A673 (cell line): ENCODE measurements at places on chromosomes 7 and 10. TPM values are rescaled to one million over a fixed set of nuclear protein-coding genes. Genes with fewer than 3 reads are reported as not detected.

DNA sequence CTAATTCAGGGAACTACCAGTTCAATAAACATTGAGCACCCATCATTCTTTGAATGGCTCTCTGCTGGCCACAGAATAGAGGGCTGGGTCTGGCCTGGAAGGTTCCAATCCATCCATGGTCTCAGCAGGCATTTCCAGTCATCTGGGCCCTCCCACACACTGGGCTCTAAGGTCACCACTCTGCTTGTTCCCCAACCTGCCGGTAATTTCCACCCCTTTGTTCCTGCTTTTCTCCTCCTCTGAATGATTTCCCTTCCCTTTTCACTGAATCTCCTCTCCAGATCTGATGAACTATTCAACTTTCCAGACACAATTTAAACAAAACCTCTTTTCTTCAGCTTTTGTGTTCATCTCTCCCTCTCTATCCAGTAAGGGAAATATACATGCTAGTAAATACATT, 2.6 kb downstream of the BZW2 start:
- DNase-seq = no peak

DNA sequence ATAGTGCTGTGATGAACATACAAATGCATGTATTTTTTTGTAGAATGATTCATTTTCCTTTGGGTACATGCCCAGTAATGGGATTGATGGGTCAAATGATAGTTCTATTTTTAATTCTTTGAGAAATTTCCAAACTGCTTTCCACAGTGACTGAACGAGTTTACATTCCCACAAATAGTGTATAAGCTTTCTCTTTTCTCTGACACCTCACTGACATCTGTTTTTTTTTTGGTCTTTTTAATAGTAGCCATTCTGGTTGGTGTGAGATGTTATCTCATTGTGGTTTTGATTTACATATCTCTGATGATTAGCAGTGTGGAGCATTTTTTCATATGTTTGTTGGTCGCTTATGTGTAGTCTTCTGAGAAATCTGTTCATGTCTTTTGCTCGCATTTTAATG, 195.0 kb upstream of the AGK start:
- DNase-seq = no peak

- no peak for DNase-seq
Measured at GRCh38 chr10:22305721-22306120, 10.5 kb upstream of the COMMD3 start.

DNA sequence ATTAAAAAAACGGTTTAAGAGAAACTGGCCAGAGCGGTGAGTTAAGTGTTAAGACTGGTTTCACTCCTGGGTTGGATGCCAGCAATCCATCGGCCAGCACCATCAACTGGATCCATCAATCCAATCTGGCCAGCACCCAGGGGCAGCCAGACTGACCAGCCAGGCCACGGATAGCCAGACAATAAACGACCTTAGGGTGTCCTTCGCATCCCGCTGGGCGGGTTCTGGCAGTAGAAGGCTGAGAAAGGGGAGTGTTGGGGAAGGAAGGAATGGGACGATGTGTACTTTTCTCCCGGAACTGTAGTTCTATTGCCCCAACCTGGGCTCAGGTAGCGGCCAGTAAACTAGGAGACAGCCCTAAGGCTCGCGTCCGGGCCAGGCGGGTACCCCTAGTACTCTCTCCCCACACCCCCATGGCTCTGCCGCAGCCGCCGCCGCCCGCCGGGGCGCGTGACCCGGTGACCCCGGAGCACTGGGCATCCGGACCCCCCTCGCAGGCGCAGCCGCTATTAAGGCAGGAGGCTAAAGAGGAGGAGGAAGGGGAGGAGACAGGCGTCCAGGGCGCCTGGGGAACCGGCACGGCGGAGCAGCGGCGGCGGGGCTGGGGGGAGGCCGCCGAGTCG, at the start of gene CASD1:
Gene CASD1 (plus strand): TSS at position 546 of the 623 bp plus-strand sequence. CDS start 276 bp downstream, outside the sequence.
- DNase-seq = no peak

GRCh38 chr10:63896992-63897391, 375.8 kb downstream of the REEP3 start:
- DNase-seq = no peak

GRCh38 chr10:13969118-13969791, 361.5 kb downstream of the FRMD4A start:
- DNase-seq = no peak

NAMPT gene
- 55.3 and 68.0 TPM in 2 replicates for total RNA-seq

PLEKHS1 gene
- 0.09 TPM in 1 of 2 replicates, not detected in the other for total RNA-seq
